ENCODE measurements at places on chromosomes 12 and 14.

- DNase-seq: no peak
Measured at GRCh38 chr12:127052511-127053232, 1214.3 kb upstream of the TMEM132C start.

GRCh38 chr12:130145731-130146130 lies 16.5 kb upstream of the FZD10 start:
- DNase-seq: no peak

- no peak for DNase-seq
Measured at GRCh38 chr12:71749666-71750065, 5.0 kb upstream of the RAB21 start.

DNA sequence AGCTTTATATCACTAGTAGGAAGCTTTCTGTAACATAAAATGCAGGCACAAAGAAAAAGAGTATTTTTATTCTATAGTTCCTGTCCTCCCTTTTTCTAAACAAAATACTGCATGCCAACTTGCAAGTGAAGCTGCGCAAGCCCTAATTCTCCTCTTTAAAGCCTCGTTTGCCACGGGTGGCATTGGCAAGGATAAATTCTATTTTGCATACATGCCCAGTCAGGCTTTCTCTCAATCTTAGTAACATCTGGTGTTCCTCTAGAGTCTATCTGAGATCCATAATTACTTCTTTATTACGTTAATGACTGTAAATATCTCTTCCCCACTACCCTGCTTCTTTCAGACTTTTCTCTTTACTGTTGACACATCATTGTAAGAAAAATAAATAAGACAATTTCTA lies 97.1 kb upstream of the DAAM1 start:
- no peak for DNase-seq

DNA sequence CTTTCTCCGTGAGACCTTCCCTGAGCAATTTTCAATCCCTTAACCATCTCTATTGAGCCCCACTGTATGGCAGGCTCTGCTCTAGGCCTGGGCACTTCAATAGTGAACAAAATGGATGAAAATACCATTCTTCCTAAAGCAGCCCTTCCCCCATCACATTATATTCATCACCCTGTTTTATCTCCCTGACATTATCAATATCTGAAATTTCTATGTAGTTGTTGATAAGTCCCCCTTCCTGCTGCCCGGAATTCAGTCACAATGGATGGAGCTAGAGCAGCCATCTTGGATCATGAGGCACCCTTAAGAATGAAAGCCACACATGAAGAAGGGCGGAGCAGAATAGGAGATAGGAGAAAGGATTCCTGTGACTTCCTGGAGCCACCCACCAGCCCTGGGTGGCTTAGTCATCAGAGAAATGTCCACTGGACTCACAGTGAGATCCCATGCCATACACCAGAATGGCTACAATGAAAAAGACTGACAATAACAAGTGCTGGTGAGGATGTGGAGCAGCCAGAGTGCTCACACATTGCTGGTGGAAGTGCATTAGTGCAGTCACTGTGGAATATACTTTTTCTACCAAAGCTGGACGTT lies 33.9 kb downstream of the SCARB1 start:
- DNase-seq: no peak

- no peak for DNase-seq
Measured at GRCh38 chr12:9940375-9940774, 8.2 kb upstream of the CLEC2A start.

- no peak for DNase-seq
Measured at GRCh38 chr14:43232261-43232660, 1274.8 kb downstream of the FSCB start.

DNA sequence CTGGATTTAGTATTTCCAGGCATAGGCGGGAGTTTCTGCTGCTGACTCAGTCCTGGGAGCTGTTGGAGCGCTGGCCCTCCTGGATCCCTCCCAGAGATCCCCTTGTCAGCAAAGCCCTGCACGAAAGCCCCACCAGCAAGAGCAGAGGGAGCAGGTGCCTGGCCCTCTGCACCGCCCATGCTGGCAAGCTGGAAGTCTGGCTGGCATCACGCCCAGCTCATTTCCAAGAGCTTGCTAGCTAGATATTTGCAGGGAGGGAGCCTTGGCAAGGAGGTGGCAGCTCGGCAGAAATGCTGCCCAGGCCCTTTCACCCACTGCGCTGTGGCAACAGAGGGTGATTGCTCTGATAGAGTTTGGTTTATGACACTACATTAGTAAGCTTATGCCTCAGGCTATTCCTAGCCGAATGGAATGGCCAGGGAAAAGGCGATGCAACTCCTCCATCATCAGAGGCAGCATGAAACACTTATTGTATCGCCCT lies 193.9 kb downstream of the EMP1 start:
- no peak for DNase-seq

- DNase-seq: no peak
Measured at GRCh38 chr14:26808407-26808806, 210.6 kb upstream of the NOVA1 start.

DNA sequence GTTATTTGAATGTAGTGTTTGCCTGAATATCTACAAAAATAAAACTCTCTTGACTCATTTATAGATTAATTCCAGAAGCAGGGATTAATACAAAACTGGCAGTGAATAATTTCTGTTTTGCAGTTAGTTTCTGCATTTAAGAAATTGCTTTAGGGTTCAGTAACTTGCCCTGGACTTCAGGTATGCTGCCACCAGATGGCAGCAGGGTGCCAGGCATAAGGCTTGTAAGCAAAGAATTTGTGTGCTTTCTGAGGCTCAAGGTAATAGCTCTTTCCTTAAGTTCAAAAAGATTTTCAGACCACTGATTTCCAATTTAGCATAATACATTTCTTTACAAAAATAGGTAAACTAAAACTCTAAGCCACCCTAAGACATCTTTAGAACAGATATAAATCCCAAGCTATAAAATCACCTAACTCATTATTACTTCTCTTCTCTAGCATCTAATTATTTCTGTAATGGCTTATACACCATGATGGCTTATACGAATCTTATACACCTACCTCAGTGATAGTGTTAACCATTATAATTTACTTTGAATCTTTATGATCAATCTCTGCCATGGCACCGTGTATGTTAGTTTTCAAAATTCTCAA lies 398.3 kb downstream of the APAF1 start:
- peak; percentile 43 for DNase-seq

GRCh38 chr14:104865081-104865630 lies at the start of gene CEP170B:
CEP170B (plus strand) TSS chr14:104865268; CDS start chr14:104868451, 3,183 bp downstream.
- peak; percentile 48 for DNase-seq

DNA sequence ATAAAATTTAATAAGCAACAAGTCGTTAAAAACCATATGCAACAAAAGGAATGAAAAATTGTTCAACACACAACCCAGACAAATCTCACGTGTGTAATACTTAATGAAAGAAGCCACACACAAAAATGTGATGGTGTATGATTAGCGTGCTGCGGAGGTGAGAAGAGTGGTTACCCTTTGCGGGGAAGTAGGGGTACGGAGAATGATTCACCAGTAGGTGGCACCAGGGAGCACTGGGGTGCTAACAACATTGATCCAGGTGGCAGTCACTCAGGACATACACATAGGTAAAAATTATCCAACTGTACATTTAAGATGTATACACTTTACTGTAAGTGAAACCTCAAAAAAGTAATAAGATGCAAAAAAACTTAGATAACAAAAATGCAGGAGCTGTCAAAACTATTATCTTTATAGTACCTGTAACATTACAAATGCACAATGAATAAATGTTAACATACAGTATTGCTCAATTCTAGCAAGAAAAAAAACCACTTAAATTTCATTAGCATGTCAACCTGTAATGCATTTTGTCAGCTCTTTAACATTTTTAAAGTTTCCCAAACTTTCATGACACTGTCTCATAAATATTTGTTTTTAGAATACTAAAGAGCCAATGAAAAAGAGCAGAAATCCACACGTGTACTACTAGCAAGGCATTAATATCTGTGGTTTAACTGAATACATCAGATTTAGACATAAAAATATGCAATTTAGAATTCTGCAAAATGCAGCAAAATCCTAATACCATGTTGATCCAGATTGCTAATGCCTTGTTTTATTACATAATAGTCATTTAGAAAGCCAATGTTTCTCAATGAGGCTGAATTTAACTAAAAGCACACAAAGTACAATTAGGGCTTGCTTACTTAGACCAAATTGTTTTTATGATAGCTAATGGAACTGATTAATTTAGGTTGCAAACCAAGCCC lies 46.7 kb downstream of the TMCC3 start:
- peak; percentile 51 for DNase-seq

DNA sequence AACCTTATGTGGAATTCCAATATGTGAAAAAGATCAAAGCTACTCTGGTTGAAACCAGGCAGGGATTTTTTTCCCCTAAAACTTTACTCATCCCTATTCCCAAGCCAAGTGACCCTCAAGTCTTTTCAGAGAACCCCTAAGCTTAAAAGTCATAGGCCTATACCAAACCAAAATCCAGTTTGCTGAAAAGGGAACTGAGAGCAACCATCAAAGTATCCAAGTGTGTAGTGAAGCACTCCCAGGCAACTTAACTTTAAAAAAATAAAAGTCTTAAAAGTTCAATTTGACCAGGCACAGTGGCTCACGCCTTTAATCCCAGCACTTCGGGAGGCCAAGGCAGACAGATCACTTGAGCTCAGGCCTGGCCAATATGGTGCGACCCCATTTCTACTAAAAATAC lies 101.2 kb upstream of the DAAM1 start:
- no peak for DNase-seq

DNA sequence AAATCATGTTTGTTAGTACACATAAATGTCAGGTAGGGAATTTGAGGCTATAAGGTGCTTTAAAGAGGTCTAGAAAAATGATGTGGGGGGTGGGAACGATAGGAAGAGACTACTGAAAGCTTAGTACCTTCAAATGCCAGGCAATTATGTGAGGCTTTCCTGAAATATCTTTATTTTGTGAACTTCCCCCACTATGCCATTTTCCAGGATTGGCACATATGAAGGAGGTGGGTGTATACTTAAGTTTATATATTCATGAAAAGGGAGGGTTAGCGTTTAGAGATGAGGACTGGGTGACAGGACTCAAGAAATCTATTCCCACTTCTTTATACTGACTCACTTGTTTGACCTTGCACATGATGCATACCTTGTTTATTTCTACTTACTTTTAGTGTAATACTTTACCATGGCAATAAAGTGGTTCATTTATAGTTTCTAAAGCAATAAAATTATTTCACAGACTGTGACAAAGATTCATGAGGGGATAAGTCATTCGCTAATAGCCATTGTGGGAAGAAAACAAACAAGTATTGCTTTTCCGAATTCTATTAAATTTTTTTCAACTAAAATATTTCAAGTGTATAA lies 77.1 kb downstream of the PLEKHA5 start:
- DNase-seq: no peak

GRCh38 chr14:37673439-37673838 lies 78.0 kb downstream of the TTC6 start:
- DNase-seq: no peak

DNA sequence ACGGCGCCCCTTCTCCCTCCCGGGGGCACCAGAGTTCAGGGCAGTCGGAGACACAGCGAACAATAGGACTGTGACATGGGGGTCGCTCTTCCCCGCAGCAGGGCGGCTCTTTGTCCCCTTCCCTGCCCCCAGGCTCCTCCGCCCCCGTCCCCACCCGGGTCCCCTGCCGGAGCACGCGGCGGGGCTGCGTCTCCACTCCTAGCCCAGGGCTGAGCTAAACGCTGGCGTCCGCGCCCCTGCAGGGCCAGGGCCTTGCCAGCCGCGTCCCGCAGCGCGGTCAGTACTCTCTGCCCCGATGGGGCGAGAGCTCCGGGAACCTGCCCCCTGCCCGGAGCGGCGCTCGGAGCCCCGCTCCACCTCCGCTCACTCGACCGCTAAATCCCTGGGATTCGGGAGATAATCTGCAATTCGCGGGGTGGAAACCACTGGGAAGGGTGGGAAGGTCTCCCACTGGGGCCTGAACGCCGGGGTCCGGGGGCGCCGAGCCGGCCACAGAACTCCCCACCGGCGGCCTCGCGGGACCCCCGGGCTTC lies 825 bp upstream of the CCDC85C start:
- DNase-seq: peak; percentile 50

GRCh38 chr14:102746634-102747438 lies 30.4 kb upstream of the TRAF3 start:
- DNase-seq: no peak

DNA sequence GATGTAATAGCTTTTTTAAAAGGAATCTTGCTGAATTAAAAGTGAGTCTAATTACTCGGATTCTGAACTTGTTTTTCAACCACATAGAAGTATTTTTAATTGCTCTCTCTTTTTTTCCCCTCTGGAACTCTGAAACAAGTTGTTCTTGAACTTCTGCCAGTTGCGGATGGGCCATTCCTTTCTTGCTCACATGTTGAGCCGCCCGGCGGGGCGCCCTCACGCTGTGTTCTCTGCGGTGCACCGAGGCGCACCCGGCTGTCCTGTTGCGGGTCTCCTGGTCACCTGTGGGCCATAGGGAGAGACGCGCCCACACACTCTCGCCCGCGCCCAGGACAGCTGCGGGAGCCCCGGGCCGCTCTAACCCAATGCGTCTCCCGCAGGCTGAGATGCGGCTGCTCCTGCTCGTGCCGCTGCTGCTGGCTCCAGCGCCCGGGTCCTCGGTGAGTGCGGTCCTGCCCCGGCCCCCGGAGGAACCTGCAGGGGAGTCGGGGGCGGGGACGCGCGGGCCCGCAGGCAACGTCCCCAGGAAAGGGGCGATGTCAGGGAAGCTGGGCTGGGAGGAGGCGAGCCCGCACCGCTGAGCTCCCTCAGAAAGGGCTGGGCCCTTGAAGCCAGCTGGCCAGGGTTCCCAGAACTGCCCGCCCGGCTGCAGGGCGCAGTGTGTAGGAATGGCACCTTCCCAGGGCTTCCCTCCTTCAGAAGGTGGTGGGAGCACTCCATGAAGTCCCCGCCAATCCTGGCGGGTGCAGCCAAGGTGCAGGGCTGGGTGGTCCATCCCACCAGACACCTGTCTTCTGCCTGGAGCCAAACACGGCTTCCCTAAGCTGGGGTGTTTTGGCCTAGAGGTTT lies 2.3 kb downstream of the PAPLN start:
- DNase-seq: no peak

- DNase-seq: no peak
Measured at GRCh38 chr14:96622926-96623325, 120.7 kb downstream of the PAPOLA start.

GRCh38 chr12:30569426-30569825 lies 126.2 kb downstream of the IPO8 start:
- no peak for DNase-seq

DNA sequence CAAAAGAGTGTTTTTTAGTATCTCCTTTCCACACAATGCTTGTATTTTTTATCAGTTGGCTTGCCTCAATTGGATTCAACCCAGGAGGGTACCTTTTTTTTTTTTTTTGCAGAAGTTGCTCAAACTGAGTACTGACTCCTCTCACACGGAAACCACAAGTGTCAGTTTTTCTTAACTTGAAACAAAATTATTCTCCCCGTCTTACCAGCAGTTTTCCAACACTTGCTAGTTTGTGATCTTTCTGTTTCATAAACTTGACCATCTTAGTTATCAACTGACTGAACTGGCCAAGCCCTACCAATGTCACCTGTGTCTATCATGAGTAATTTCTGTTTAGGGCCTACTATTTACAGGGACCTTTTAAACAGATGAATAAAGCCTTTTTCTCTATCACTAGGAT lies 34.1 kb upstream of the ITPR2 start:
- DNase-seq: no peak

GRCh38 chr12:132631666-132632065 lies 13.1 kb downstream of the P2RX2 start:
- DNase-seq: no peak

GRCh38 chr12:89247967-89248366 lies 104.3 kb downstream of the DUSP6 start:
- DNase-seq: no peak

GRCh38 chr12:85468356-85469157 lies 188.5 kb downstream of the ALX1 start:
- DNase-seq: peak; percentile 17

GRCh38 chr12:108162207-108162606 lies 33.1 kb downstream of the WSCD2 start:
- DNase-seq: no peak

- no peak for DNase-seq
Measured at GRCh38 chr14:98364961-98365360, 907.0 kb downstream of the BCL11B start.
